ENCODE measurements at places on chromosomes 6 and 20.
A peak's percentile ranks its signal among the peaks of the same experiment; 100 is the strongest.

- DNase-seq = no peak
Observed at GRCh38 chr6:17635568-17635967, 35.5 kb downstream of the FAM8A1 start.

- no peak for DNase-seq
Observed at GRCh38 chr20:41551011-41551705, 67.0 kb downstream of the CHD6 start.

GRCh38 chr6:169230322-169230665 is 23.4 kb downstream of the THBS2 start:
- no peak for DNase-seq

- DNase-seq = no peak
Observed at GRCh38 chr6:166253778-166254204, 54.4 kb downstream of the PRR18 start.

- DNase-seq = no peak
Observed at GRCh38 chr6:160275511-160276003, 16.9 kb upstream of the SLC22A2 start.

DNA sequence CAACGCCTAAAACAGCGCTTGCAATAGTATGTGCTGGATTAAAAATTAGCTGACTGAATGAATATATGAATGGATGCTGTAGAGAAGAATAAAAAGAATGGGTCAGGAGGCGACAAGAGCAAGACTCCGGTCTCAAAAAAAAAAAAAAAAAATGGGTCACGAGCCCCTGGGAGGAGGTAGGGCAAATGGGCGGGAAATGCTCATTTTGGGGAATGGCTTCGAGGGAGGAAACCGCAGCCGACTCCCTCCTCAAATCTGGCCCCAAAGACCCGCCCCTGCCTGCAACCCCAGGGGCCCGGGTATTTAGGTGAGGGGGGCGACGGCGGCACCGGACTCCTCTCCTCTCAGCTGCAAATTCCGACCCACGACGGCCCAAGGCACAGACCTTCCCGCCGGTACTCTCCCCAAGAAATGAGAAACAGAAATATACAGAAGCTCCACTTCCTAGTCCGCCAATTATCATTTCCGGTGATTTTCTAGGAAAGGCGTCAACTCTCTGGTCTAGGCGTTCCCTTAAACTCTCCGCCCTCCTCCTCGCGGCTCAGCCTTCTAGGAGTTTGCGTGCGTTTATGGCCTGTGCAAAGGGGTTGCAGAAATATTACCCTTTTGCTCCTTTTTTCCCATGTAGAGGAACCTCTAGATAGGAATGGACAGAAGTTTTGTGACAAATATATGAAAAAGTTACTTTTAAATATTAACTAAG is at the start of gene ZNF311:
Gene ZNF311, minus strand, starts transcription at position 133 of the 703 bp plus-strand sequence. CDS start 1,361 bp downstream, outside the sequence.
- peak; percentile 82 for DNase-seq

- DNase-seq = no peak
Observed at GRCh38 chr6:75494290-75494689, 690 bp upstream of the FILIP1 start.
